ENCODE measurements at places on chromosomes 5 and 9.

GRCh38 chr5:68230285-68230684 lies 14.7 kb downstream of the PIK3R1 start:
- DNase-seq, result no peak

GRCh38 chr5:176660530-176660859 lies 13.2 kb downstream of the TSPAN17 start:
- DNase-seq, result no peak

- DNase-seq, result no peak
These were observed 843.7 kb upstream of the WWC1 start for GRCh38 chr5:167447466-167448375.

DNA sequence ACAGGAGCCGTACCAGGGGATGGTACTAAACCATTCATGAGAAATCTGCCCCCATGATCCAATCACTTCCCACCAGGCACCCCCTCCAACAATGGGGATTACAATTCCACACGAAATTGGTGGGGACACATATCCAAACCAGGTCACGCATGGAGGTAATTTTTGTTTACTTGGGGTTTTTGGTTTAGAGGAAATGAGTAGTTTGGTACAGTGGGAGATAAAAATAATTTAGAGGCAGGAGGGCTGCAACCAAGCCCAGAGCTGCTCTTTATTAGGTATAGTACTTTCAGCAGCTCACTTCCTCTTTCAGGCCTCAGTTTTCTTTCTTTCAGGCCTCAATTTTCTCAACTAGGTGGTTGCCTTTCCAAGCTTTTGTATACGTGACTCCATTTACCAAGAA lies 23.2 kb downstream of the PRUNE2 start:
- no peak for DNase-seq

DNA sequence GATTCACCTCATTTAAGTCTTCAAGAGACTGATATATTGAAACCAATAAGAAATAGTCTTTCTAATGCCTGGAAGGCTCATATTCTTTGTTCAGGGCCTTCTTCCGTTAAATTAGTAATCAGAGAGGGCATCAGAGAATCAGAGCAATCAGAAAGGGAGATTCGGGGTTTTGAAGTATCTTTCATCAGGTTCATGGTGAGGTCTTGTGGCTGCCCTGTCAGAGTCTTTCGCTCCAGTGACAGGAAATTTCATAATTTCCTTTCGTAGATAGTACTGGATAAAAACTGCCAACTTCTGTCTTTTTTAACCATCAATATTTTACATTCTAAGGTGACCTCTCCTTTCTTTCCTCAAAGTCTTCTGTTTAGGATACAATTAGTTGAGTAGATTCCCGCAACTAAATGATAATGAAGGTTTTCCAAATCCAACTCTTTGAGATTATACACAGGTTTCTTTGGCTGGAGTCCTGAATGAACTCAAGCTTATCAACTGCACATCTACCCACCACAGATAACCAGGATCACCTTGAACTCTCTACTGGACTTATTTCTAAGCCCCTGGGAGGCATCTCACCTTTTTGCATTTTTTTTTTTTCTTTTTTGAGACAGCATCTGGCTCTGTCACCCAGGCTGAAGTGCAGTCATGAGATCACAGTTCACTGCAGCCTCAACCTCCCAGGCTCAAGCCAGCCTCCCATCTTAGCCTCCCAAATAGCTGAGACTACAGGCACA lies 5.5 kb downstream of the IL31RA start:
- no peak for DNase-seq

- no peak for DNase-seq
These were observed 21.1 kb downstream of the BASP1 start for GRCh38 chr5:17238521-17239041.

GRCh38 chr5:22242532-22242931 lies 610.6 kb downstream of the CDH12 start:
- no peak for DNase-seq

GRCh38 chr5:86716121-86716520 lies 98.4 kb downstream of the COX7C start:
- no peak for DNase-seq

GRCh38 chr5:122151640-122152039 lies 22.3 kb downstream of the ZNF474 start:
- no peak for DNase-seq

DNA sequence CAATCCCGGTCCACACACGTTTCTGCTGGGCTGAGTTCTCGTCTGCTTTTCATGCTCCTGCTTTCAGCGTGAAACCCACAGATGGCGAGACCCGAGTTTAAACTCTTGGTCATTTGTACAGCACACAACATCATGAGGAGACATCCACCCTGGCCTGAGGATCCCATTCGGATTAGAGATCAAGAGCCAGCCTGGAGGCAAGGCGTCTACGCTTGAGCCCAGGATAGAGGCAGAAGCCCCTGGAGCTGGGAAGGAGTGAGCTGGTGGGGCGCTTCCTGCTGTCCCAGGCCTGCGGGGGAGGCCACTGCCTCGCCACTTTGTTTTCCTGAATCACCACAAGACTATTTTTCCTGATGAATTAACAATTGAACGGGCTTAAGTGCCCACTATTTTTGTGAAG lies 281.9 kb upstream of the IRX4 start:
- DNase-seq, result no peak

DNA sequence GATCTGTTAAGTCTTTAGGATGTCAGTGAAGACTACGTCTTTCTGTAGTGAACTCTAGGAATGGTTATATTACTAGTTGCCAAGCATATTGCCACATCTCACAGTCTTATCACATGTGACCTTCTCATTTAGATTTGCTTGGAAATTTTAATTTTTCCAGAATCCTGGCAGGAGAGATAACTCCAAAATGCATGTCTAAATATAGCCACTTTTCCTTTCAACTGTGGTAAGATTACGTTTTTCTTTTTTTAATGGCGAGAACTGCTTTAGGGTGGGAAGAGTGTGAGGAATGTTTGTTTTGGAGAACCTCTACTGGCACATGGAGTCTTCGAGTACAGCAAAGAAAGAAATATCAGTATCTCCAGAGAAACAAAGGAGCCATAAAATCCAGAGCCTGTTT lies 91.7 kb upstream of the ADAMTSL1 start:
- no peak for DNase-seq

DNA sequence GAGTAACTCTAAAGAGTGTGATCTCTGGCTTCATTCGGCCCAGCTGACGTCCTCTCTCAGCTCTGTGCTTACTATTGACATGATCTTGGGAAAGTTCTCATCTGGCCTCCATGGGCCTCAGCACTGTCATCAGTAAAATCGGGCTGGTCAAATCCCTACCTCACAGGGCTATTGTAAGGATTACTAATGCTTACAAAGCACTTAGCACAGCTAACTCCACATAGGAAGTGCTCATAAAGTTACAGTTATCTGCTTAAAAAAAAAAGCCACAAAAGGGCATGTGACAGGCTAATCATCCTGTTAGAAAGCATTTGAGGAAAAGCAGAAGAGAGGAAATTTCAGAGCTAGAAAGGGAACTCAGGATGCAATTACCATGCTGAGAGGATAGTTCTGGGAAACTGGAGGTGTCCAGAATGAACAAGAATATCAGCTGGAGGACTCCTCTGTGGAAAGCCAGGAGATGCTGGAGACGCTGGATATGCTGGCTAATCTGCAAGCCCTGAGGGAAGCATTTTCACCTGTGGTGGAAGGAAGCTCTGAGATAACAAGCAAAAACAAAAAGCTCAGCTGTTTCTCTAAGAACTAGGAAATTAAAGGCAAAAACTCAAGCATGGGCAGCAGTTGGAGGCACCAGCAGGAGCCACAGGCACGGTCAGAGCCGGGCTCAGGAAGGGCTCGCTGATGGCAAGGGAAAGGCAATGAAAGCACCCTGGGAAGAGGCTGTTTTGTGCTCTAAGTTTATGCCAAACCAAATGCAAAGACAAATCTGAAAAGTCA lies 4.4 kb upstream of the BHMT start:
- DNase-seq, result no peak

- DNase-seq, result no peak
These were observed 41.4 kb downstream of the GLIS3 start for GRCh38 chr9:4258320-4259090.

GRCh38 chr9:97786341-97786740 lies 66.7 kb upstream of the FOXE1 start:
- DNase-seq, result no peak

DNA sequence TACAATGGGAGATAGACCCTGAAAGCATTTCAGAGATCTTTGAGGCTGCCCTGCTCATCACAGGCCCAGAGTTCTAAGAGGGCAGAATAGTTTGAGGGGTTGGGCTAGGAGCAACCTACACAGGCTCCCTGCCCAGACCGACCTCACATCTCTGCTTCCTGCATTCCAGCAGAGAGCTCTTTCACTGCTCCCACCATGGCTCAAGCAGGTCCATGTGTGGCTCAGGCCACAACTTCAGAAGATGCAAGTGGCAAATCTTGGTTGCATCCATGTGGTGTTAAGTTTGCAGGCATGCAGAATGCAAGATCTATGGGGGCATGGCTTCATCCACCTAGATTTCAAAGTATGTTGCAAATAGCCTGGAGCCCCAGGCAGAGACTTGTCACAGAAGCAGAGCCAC lies 39.0 kb downstream of the GDA start:
- no peak for DNase-seq

- DNase-seq, result no peak
These were observed 17.4 kb upstream of the ZCCHC9 start for GRCh38 chr5:81283976-81284375.

DNA sequence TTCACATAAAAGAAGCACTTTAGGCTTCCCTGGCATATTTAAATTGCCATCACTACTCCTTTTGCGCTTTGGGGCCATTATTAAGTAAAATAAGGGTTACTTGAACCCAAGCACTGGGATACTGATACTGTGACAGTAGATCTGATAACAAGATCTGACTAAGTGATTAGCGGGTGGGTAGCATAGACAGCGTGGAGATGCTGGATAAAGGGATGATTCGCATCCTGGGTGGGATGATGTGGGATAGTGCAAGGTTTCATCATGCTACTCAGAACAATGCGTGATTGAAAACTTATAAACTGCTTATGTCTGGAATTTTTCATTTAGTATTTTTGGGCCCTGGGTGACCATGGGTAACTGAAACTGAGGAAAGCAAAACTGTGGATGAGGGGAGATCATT lies 75.1 kb downstream of the PTTG1 start:
- DNase-seq, result no peak

DNA sequence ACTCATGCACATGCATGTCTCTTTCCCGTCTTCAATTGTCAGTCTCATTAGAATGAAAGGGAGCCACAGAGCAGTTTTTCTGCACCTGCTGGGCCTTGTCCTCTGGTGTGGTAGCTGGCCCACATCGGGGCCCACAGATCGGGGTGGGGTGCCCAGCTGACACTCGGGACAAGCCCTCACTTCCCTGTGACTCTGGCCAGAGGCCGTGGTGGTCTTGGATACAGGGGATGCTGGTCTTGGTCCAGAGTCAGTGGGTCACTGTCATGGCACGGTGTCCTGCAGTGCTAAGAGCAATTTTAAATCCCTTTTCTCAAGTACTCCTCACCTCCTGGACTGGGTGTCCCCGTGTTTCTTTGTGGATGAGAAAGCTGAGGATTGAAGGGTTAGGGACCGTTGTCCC lies 193.2 kb downstream of the CACNA1B start:
- DNase-seq, result no peak

DNA sequence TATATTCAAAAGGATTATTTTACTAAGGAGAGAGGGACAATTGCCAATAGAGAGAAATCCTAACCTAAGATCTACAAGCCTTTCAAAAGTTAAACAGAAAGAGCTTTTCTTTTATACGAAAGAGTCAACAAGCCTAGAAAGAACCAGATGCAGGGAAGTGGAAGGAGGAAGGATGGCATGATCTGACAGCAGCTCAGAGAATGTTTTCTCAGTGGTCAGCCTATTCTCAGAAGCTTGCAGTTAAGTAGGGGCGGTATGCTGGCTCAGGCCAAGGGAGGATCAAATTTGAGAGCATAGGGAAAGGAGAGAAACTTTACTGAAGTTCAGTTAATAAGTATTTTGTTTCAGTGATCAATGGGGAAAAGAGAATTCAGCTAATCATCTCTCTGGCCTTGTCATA lies 88.0 kb upstream of the FTMT start:
- DNase-seq, result no peak

DNA sequence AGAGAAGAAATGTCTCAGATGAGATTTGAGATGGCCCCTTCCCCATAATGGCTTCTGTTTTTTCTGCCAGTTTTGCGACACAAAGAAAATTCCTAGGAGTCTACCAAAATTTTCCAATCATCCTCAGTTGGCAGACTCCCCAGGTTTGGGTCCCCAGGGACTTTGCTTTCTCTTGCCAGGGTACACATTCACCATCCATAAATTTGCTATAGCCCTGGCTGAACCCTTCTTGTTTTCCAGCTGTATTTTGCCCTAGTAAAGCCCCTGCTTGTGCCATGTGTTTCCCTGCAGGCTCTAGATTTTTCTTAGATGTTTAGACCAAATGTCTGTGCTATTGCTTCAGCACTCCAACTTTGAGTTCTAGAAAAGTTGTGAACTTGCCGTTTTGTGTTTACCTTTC lies 283.2 kb downstream of the ANXA1 start:
- no peak for DNase-seq

GRCh38 chr9:38038307-38039089 lies 30.5 kb downstream of the SHB start:
- DNase-seq, result no peak

- no peak for DNase-seq
These were observed 396.5 kb upstream of the RPS23 start for GRCh38 chr5:82674671-82675070.

DNA sequence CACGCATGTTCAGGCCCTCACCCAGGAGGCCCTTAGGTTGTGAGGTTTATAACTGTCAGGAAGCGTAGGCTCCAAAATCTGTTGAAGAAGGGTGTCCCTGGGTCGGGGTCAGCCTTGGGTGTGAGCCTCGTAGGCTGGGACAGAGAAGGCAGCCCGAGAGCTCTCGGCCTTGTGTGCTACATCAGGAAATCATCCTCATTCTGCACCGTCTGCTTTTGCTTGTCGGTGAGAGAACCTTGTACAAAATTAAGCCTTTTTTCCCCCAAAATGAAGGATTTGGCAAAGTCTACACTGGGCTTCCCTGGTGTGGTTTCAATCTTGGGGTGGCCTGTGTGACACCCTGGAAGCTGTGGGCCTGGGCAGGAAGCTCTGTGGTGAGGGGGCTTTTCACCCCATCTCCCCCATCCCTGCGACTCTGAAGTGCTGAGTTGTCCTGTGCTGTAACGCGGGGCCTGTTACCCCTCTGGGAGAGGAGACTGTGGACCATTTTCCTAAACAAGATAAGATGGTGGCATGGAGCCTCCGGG lies 55.3 kb downstream of the AHRR start:
- DNase-seq, result no peak

GRCh38 chr9:127417131-127418036 lies 6.8 kb upstream of the ZNF79 start:
- DNase-seq, result no peak

DNA sequence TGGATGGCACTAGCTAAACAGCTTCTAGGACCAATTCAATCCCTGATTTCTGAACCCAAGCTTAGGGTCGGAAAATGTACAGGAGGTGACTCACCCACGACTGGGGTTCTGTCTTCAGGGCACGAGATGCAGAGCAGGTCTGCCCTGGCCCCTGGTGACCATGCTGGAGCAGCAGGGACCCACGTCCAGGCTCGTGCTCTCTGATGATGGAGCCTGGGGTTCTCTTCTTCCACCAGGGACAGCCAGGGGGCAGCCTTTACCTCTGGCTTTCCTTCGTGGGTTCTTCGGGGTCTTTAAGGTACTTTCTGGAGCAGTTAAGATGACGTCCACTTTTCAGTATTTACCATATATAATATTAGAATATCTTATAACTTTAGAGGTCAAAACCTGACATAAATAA lies 2.1 kb downstream of the CFAP77 start:
- no peak for DNase-seq

GRCh38 chr5:6261668-6262067 lies 116.7 kb downstream of the MED10 start:
- no peak for DNase-seq

Measured in stimulated activated CD8-positive, alpha-beta memory T cell treated with anti-CD3 and anti-CD28 coated beads, Interleukin-7, amount 100 ng/mL, for 1 hour (primary cell).